HEK293T (cell line): ENCODE measurements at places on chromosomes 12 and 14.

- DNase-seq = no peak
These were observed 18.0 kb downstream of the COL2A1 start for GRCh38 chr12:47986291-47986660.

DNA sequence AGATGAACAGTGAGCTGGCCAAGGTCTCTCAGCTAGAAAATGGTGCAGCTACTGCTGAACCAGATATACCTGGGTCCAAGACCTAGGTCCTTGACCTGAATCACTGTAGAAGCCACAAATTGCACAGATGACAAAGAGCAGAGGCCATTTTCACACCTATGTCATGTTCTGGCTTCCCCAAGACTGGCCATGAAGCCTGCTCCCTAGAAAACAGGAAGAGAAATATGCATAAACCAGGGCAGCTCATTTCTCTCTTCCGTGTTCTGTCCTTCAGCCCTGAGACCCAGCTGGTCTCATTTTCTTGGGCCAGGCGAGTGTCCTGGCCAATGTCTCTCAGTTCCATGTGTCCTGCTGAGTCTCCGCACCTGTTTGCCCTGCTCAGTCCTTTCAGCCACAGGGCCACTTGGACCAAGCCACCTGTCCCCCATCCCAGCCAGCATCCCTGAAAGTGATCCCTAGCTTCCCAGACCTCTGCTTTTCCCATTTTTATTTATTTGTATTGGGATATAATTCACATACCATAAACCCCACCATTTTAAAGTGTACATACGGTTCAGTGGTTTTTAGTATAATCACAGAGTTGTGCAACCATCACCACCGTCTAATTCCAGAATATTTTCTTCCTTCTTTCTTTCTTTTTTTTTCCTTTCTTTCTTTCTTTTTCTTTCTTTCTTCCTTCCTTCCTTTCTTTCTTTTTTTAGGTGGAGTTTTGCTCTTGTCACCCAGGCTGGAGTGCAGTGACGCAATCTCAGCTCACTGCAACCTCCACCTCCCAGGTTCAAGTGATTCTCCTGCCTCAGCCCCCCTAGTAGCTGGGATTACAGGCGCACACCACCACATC, 27.0 kb downstream of the P2RX7 start:
- no peak for DNase-seq

- no peak for DNase-seq
These were observed 276.7 kb downstream of the FOXN3 start for GRCh38 chr14:89140326-89140725.

GRCh38 chr12:64756376-64756775, 2.8 kb downstream of the GNS start:
- DNase-seq = no peak

DNA sequence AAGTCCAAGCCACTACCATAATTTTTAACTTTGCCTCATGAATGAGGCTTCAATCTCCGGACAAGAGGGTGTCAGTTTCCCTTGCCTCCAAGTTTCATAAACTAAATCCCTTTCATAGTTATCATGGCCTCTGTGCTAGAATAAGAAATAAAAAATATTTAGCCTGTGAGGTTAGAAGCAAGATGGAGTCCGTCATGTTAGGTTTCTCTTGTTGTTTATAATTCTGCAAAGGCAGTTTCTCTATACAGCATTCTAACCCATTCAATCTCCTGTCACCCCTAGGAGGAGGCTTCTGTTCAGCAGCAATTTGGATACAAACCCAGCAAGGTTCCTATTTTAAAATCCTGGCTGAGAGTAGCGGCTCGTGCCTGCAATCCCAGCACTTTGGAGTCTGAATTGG, 15.8 kb upstream of the RAN start:
- DNase-seq = no peak

- DNase-seq = no peak
These were observed 1.2 kb downstream of the MGP start for GRCh38 chr12:14884458-14884878.

GRCh38 chr14:104968153-104968527, 10.0 kb downstream of the AHNAK2 start:
- DNase-seq = no peak

DNA sequence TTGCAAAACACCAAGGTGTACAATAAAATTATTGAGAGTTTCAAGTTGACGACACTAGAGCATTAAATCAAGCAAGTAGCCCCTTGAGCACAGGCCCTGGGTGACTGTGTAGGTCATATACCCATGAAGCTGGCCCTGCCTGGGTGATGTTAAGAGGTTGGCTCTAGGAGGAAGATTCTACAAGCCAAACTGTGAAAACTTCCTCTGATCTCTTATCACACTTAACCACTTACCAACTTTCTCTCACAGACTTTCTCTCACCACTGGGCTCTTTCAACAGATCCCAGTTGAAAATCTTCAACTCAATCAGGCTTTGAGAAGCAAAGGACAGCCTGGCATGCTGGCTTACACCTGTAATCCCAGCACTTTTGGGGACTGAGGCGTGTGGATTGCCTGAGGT, 186.9 kb upstream of the BTG1 start:
- no peak for DNase-seq

DNA sequence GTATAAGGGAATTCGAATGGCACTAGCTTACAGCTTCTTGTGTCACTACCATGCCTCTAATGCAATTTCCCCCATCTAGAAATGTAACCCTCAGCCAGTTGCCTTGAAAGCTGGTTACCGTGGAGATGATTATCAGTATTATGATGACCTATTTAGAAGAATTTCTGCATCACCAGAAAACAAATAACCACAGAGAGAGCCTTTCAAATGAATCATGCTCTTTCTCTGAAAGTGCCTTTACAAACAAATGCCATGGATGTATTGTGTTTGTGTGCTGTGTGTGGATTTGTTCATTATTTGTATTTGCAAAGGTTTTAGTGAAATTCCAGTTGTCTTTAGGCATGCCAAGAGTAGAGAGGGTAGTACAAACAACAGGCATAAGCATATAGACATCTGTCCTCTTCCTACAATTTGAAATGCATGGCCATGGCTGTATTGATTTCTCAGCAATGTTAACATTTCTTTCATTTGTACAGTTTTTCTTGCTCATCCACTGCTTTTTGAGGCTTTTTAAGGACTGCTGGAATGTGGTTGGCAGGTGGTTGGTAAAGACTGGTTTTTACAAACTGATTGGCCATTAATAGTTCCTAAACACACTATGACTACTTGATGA, 266.5 kb downstream of the PAWR start:
- DNase-seq = no peak

GRCh38 chr12:127270193-127270592, 996.8 kb upstream of the TMEM132C start:
- DNase-seq = no peak

DNA sequence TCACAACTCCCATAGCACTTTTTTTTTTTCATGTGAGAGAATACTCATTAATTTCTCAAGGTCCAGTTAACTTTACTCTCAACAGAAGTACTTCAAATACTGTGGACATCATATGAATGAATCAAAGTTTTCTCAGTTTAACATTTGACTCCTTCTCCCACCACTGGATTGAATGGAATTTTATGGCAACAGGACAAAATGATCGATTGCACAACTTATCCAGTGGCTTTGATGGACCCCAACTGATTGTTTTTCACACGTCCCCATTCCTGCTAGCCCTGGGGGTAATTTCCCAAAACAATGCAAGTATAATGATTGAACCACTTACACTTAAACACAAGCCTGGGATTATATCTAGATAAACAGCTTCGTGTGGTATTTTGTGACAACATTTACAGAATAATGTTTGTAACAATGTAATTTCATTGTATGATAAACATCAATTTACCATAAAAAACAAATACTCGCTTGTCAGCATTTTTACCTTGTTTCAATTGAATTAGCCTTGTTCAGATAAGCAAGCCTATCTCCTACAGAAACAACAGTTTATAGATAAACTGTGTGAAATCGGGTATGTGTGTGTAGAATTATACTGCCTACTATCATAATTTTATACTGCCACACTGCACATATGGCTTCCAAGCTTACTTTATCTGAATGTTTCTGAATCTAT, 60.9 kb downstream of the SOX5 start:
- DNase-seq = peak; percentile 4

DNA sequence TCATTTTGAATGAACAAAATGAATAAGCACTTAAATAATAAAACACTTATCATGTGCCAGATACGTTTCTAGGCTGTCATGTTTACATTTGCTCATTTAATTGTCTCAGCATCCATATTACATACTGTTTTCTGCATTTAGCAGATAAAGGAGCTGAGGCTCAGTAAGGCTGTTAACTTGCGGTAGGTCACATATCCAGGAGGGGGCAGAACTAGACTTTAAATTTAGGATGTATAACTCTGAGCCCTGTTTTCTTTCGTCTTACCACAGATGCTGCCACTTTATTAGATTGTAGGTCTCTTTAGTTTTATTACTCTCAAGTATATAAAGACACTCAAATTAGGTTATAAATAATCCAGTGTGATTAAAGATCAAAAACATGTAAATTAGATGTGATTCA, 17.7 kb downstream of the IRAK4 start:
- DNase-seq = peak; percentile 39

- DNase-seq = no peak
These were observed 39.4 kb upstream of the PPP2R5C start for GRCh38 chr14:101721951-101722661.

DNA sequence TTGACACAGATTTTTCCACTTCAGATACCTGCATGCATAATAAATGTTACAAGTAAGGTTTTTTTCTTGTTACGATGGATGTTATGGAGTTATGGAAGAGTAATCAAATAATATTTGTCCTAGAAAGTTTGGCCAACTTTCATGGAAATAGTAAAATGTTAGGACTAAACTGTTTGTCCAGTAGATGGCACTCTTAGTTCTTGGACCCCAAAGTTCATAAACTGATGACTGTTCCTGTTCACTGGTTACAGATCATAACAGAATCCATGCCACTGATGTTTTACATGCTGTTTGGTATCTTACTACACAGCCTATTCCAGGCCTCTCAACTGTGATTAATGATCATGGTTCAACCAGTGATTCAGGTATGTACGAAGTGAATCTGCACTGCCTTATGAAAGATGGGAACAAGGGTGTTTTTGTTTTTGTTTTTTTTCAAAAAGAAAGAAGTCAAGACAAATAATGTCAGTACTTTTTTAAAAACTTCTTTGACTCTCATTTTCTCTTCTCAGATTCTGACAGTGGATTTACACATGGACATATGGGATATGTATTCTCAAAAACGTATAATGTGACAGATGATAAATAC, 48.8 kb upstream of the SLCO1C1 start:
- DNase-seq = peak; percentile 38

- DNase-seq = no peak
These were observed 8.9 kb upstream of the ETNK1 start for GRCh38 chr12:22615963-22616501.

DNA sequence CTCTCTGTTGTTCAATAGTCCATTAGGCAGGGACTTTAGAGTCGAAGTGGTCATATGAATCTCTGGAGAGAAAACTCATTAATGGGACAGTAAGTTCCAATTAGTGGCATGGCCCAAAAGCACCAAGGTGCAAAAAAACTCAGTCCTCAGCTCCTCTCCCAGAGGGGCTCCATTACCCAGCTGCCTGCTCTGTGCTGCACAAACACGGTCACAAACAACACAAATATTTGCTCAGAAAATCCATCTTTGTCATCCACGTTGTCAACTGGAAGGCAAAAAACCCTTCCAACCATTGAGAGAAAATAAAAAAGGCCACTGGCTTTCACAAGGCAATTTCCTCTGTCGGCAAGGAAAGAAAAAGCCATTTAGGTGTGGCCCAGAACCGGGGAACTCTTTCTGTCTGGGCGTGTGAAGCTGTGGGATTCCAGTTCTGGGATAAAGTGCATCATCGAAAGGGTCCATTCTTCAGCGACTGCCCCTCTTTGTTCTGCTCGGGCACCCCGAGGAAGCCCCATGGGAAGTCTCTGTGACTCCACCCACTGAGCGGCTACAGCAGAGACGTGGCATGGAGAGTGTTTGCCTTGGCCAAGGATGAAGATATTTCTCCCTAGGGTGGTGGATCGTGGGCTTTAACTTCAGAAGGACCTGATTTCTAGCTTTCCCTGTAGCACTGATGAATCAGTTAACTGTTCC, 137.6 kb downstream of the VRK1 start:
- no peak for DNase-seq

- no peak for DNase-seq
These were observed 13.5 kb downstream of the COQ5 start for GRCh38 chr12:120515496-120515895.

- DNase-seq = no peak
These were observed 3.4 kb upstream of the ABCB9 start for GRCh38 chr12:122969676-122970075.

- DNase-seq = no peak
These were observed 25.9 kb downstream of the CD9 start for GRCh38 chr12:6226002-6226678.

DNA sequence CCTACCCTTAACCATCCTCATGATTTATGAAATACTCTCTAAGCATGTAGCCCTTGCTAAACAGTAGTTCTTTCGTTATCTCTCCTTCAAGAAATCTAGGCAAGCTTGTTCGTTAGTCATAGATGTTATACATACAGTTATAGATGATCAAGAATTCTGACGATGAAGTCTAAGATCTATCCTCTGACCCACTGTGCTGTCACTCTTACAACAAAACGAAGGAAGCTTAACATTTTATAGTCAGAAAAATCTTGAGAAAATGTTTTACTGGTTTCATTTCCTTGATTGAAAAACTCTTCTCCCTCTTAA, 68.9 kb downstream of the SPPL3 start:
- DNase-seq = no peak

- DNase-seq = no peak
These were observed 23.1 kb downstream of the PRIMA1 start for GRCh38 chr14:93765155-93765554.

GRCh38 chr14:65344011-65344410, 68.5 kb upstream of the FUT8 start:
- DNase-seq = no peak

GRCh38 chr12:75471902-75472890, 8.4 kb upstream of the GLIPR1 start:
- no peak for DNase-seq

- no peak for DNase-seq
These were observed 70.8 kb downstream of the DPF3 start for GRCh38 chr14:72822946-72823611.

GRCh38 chr14:85441909-85442643, 87.9 kb upstream of the FLRT2 start:
- no peak for DNase-seq

- DNase-seq = no peak
These were observed 703 bp downstream of the HIGD1C start for GRCh38 chr12:50953047-50953446.

DNA sequence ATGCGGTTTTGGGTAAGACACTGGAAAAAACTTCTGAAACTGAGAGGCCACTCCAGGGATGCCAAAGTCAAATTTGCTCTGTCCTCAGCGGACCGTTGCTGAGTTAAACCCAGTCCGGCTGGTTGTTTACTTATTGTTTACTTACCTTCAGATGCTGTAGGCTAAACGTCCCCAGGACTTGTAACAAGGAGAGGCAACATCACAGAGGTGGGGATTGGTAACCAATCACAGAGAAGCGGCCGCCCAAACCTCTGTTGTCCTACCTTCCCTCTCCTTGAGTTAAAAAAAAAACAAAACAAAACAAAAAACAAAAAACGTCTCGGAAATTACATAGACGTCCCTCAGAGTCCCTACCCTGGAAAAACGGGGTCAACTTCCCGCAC, 380 bp downstream of the ANO2 start:
- no peak for DNase-seq

- no peak for DNase-seq
These were observed 465.1 kb downstream of the FUT8 start for GRCh38 chr14:65877624-65878023.
